Right atrium auricular region (tissue), 2 donors: ENCODE measurements at places on chromosomes 6 and 20. TPM values are rescaled to one million over a fixed set of nuclear protein-coding genes. Genes with fewer than 3 reads are reported as not detected.

Gene TREM2
- 7.0 TPM for total RNA-seq

Gene TRAPPC3L
- not detected for total RNA-seq

Gene HNF4A
- not detected for total RNA-seq

DNA sequence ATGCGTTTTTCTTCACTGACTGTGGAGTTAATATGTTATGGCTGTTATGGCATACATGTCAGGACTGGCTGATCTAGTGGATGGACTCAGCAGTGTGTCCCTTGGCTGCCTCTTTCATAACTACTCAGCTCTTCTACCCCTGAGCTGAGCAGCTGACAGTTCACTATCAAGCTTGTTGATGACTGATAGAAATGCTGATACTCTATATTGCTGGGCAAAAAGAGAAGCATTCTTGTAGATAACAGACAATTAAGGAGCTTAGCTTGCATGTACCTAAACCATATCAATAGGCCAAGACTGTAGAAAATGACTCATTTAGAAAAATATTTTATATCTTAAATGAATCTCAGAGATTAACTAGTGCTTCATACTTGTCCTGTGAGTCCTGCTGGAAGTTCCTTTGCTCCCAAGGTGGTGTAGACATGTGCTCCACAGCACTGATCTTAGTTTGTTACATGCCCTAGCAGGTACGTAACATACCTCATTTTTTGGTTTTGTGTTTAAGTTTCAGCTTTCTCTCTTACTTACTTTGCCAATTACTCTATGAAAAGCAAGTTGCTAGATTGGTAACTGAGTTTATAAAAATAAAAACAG lies 236.9 kb downstream of the GMDS start:
- no peak for DNase-seq

DNA sequence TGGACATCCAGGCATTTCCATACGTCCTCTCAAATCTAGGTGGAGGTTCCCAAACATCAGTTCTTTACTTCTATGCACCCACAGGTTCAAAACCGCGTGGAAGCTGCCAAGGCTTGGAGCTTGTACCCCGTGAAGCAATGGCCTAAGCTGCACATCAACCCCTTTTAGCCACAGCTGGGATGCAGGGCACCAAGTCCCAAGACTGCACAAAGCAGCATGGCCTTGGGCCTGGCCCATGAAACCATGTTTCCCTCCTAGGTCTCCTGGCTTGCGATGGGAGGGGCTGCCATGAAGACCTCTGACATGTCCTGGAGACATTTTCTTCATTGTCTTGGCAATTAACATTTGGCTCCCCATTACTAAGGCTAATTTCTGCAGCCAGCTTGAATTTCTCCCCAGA lies 88.9 kb upstream of the CBLN4 start:
- DNase-seq = no peak

- no peak for DNase-seq
Measured at GRCh38 chr6:104322841-104323240, 536.9 kb downstream of the HACE1 start.
